ENCODE measurements at places on chromosomes 12 and 14. TPM values are rescaled to one million over a fixed set of nuclear protein-coding genes. Genes with fewer than 3 reads are reported as not detected.

- no peak for DNase-seq
Observed at GRCh38 chr14:98278800-98279199, 993.2 kb downstream of the BCL11B start.

GRCh38 chr14:23112359-23113178 lies 6.5 kb downstream of the CEBPE start:
- DNase-seq = no peak

DNA sequence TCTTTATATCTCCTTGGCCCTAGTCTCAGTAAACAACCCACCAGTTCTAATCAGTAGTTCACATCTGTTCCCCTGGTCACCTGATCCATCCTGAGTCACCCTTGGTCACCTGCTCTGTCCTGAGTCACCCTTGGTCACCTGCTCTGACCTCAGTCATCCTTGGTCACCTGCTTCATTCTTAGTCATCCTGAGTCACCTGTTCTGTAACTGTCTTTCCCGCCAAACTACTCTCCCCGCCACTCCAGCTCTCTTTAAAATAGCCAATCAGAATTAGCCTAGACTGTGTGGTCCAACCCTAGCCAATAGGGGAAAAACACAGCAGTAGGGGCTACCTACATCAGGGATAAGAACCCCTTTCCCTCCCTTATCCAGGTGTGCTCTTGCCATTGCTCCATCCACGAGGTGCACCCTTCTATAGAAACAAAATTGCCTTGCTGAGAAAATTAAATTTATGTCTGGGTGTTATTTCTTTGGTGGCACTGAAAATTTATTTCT lies 245.4 kb upstream of the DIO3 start:
- DNase-seq = no peak

- peak; percentile 67 for DNase-seq
Observed at GRCh38 chr14:64726585-64726890, 22.3 kb downstream of the PLEKHG3 start.

PRICKLE1 gene
- total RNA-seq = 62.8 TPM

DNA sequence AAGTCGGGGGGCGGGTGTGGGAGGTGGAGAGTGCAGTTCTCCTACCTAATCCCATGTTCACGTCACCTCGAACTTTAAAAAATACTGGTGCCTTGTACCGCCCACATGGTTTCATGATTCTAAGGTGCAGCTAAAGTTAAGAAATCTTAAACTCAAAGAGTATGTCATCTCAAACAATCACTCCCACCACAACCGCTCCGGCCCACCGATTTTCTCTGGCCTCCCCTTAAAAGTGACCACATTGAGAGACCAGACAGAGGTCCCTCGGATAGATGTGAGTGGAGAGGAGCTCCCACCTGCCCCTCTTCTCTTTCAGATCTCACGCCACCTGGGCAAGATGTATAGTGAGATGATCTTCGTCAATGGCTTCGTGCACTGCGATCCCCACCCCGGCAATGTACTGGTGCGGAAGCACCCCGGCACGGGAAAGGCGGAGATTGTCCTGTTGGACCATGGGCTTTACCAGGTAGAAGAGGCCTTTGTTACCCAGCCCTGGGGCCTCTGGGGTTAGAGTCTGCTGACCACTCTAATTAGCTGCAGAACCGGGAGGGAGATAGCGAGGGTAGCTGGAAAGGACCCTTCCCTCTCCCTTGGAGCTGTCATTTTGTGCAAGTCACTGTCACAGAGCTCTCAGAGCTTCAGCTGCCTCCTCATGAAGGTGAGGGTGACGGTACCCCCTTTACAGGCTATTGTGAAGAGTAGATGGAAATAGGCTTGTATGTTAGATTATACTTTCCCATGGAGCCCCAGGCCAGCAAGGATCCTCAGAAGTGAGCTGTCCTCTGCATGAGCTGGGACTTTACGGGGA lies 124.4 kb downstream of the ADCK1 start:
- DNase-seq = no peak

GRCh38 chr12:41680155-41680554 lies 464.5 kb downstream of the GXYLT1 start:
- DNase-seq = no peak

SLC17A8 gene
- not detected for total RNA-seq

DNA sequence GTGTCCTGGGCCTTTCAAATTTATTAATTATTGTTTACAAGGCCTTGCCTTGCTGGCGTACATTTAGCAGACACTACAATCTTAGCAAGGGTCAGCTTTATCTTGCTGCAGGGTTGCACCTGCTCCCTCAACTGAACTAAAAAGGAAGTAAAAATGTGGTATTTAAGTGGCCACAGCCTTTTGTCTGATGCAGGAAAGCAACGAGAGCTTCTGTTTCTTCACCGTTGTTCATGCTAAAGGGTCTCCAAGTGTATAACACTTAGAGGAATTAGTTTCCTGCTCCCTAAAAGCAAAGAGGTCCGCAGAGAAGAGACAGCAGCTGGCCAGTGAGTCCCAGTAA lies 62.8 kb upstream of the EGLN3 start:
- no peak for DNase-seq

DNA sequence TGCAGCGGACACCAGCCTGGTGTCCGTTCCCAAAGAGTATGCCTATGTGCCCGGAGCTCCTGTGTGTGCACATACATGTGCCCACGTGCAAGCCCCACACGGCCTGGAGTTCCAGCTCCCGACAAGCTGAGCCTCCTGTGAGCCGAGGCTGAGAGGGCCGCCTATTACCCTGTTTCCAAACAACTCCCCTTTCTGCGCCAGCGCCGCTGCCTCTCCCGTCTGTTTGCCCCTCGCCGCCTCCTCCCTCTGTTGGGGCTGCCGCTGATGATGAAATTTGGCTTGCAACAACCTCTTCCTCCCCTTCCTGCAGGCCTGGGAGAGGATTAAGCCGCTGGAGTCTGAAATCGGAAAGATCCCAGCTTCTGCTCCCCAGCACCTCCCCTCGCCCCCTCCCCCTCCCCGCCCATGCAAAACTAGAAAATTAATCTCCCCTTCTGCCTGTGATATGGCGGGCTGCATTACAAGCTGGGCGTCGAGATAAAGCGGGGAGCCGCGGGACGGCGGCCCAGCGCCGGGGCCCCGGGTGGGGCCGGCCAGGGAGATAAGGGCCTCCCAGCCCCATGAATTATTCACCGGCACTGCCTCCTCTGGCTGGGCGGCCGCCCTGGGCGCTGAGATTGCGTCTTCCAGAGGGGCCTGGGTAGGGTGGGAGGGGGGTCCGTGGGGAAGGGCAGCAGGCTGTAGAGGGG lies 6.8 kb upstream of the ASIC1 start:
- peak; percentile 37 for DNase-seq

GRCh38 chr12:61758661-61759060 lies 501.5 kb upstream of the USP15 start:
- DNase-seq = no peak

DNA sequence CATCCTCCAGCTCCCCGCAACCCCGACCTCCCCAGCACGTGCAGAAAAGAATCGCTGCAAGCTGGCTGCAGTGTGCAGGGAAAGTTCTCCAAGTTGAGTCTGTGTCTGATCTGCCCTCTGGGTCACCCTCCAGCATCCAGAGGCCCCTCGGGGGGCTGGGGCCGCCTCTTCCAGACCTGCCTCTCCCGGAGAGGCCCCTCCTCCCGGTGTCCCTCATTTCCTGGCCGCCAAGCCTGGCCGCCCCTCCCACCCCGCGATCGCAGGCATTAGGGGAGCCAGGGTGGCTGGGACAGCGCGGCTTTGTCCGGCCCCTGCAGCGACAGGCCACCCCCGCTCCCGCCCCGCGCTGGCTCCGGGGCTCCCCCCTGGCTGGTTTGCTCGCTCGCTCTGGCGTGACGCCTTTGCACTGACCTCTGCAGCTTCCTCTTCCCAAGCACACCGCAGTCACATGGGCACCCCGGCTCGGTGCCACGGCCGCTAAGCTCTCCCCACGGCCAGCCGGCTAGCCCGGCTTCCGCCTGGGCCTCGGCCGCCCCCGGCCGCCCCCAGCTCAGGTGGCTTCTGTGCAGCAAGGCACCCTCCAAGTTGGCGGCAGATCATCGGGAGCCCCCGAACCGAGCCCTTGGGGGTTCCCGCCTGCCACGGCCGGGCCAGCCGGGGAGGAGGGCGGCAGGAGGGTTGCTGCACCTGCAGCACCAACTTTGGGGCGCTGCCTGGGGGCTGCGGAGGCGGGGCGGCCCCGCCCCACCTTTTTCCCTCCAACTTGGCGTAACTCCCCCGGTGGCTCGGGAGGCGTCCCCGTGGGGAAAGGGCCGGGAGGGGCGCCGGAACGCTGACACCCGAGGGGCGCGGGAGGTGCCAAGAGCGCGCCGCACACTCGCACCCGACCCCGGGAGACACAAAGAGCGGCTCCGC lies 43.7 kb downstream of the KDM2B start:
- DNase-seq = no peak

INTS13 gene
- 23.3 TPM for total RNA-seq

GRCh38 chr12:40271981-40272664 lies 47.3 kb downstream of the LRRK2 start:
- no peak for DNase-seq

DNA sequence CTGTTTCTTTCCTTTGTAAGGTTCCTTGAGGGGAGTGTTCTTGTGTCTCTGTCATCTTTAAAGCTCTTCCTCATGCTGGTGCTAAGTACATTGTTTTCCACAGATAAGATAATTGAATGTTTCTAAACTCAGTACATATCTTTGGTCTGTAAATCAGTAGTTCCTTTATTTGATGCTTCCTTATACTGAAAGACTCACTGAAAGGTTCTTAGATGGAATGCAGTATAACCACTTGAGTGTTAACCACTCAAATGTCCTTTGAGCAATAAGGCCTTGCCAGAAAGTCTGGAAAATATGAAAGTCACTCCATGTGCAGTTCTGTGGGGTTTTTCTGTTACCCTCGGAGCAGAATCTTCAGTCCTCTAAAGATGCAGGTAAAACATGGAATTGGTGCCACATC lies 23.0 kb upstream of the RNU6-8 start:
- DNase-seq = no peak

DNA sequence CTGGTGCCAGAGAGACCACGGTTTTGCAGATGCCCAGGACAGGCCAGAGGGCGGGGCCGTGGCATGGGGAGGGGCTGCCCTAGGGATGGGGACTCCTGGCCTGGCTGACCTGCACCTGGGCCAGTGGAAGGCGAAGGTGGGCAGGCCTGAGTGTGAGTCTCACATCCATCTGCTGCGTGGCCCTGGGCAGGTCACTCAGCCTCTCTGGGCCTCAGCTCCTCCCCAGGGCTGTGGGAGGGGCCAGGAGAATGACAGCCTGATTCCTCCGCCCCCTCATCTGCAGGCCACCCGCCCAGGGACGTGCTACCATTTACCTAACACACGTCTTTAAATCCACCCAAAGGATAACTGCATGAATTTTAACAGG lies 90.9 kb downstream of the GALNT9 start:
- DNase-seq = peak; percentile 78

GRCh38 chr12:110165540-110166159 lies 41.5 kb downstream of the IFT81 start:
- no peak for DNase-seq

CLEC7A gene
- not detected for total RNA-seq

ARMH4 gene
- 22.7 TPM for total RNA-seq

TMEM119 gene
- 48.3 TPM for total RNA-seq

GRCh38 chr12:88243982-88244381 lies 101.9 kb downstream of the TMTC3 start:
- no peak for DNase-seq

CFAP54 gene
- 0.15 TPM for total RNA-seq

RHOF gene
- 9.6 TPM for total RNA-seq

AKAP3 gene
- total RNA-seq = 0.65 TPM

GRCh38 chr14:26380637-26381036 lies 217.2 kb downstream of the NOVA1 start:
- no peak for DNase-seq

CLEC2D gene
- total RNA-seq = 4.6 TPM

TEX52 gene
- not detected for total RNA-seq

DNA sequence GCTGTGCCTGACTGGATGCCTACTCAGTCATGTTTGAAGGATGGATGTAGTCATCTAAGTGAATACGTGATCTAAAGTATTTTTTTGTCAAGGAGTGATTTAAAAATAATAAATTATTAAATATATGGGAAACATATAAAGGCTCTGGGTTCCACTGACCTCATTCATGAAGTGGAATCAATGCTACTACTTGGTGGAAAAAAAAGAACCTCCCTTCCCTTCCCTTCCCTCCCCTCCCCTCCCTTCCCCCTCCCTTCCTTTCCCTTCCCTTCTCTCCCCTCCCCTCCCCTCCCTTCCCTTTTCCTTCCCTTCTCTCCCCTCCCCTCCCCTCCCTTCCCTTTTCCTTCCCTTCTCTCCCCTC lies 162.7 kb downstream of the ESRRB start:
- DNase-seq = no peak

DNA sequence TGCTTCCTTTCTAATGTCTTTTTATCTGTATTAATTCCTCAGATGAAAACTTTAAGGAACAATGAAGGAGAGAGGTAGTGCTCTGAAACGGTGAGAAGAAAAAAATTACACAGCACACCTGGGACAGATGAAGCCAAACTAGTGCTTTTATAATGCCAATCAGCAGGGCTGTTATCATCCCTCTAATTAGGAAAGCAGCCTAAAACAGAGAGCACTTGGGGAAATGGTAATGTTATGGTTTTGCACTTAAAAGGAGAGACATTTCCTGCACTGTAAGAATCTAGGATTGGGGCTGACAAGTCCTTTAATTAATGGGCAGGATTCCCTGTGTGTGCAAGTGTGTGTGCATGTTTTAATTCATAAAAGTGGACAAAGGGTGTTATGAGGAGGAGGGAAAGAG lies 4.8 kb upstream of the LMO3 start:
- DNase-seq = no peak

DNA sequence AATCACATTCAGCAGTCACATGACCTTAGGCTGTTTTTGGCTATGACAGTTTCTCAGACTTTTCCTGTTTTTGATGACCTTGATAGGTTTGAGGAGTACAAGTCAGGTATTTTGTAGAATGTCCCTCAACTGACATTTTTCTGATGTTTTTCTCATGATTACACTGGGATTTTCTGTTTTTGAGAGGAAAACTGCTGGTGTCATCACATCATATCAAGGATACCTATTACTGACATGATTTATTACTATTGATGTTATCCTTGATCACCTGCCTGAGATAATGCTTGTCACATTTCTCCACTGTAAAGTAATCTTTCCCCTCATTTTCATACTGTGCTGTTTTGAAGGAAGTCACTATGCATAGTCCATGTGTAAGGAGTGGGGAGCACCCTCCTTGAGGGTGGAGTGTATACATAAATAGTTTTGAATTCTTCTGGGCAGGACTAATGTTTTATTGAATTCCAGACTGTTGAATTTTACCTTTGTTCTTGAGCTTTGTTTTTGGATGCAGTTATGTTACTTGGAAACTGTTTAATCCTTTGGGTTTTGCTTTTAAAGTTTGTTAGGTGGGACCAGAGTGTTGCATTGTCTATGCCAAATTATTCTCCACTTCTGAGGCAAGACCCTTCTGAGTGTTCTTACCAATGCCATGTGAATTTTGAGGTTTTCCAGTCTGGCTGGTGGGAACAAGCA lies 444.5 kb upstream of the FAR2 start:
- no peak for DNase-seq

- DNase-seq = no peak
Observed at GRCh38 chr12:26874501-26875296, 41.7 kb upstream of the ITPR2 start.

KRT77 gene
- total RNA-seq = not detected

GRCh38 chr14:69349091-69349777 lies 48.9 kb downstream of the ERH start:
- no peak for DNase-seq

KRT1 gene
- total RNA-seq = not detected

- no peak for DNase-seq
Observed at GRCh38 chr12:108119126-108119973, 9.7 kb upstream of the WSCD2 start.

GRCh38 chr14:70882776-70883492 lies 24.3 kb upstream of the PCNX1 start:
- no peak for DNase-seq

- DNase-seq = no peak
Observed at GRCh38 chr14:81392976-81393643, 7.0 kb downstream of the STON2 start.

MYO1A gene
- not detected for total RNA-seq

Measured in chondrocyte (in vitro differentiated cells).